ENCODE measurements at places on chromosomes 3 and 15.
A peak's percentile ranks its signal among the peaks of the same experiment; 100 is the strongest.

- DNase-seq: no peak
These were observed 84.1 kb downstream of the AGBL1 start for GRCh38 chr15:86163816-86164215.

DNA sequence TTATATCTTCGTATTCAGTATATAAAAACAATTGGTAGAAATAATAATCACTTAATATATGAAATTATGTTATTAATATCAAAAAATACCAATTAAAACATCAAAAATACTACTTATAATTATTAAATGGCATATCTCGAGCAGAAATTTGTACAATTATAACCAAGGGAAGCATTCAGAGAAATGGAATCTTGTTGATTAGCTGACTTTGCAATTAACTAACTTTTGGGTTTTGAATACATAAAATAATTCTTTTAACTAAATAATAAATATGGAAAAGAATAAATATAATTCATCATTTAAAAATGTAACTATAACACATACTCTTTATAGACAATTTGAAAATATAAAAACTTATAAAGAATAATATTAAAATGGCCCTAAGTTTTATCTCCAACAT lies 160.2 kb upstream of the LRRN1 start:
- DNase-seq: no peak

- no peak for DNase-seq
These were observed 41.4 kb upstream of the INSYN1 start for GRCh38 chr15:73794443-73795133.

- no peak for DNase-seq
These were observed 8.7 kb upstream of the CPA3 start for GRCh38 chr3:148856384-148856783.

DNA sequence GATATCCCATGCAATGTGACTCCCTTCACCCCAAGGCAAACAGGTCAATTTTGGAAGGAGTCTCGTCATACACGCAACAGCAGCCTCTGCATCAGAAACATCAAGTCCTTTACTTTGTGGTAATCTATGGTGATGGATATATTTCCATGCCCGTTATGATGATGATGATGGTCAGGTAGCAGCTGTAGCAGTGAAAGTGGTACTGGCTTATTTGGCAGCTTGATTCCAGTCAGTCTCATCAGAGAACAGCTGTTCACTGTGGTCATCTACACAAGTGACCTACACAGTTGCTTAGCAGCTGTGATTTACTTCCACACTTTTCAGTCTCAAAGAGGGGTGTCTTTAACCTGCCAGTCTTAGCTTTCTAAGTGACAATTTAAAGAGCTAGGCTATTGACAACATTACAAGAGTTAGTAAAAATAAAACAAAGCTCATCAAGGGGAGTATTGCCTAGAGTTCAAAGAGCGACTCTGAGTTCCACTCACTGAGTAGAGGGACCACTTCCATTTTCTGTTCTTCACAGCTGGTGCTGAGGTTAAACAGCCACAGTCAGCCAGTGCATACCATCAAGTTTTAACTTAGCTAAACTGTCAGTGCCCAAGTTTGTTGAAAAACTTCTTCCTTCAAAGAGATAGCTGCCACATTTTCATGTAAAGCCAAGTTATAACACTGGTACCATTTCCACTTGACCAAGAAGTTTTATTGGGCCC lies 587.4 kb upstream of the KCNMB2 start:
- no peak for DNase-seq

DNA sequence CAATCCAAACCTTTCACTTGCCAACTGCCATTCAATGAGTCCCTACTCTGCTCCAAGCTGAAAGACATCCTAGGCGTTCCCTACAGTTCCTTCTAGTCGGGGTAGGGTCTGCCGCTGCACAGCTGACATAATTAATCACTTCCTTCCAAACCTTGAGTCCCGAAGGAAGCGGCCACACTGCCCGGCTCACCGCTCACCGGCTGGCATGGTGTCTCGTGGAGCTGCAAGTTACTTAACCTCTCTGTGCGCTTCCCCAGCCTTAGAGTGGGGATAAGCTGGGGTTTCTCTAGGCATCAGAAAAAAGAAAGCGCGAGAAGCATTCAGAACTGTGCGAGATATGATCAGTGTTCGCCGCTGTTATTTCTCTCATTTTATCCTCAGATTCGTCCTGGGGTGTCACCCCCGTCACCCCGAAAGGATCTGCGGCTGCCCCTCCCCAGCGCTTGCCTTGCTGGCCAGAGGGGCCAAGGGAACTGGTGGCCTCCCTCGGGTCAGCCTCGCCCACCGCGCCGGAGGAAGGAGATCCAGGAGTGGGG lies 748 bp downstream of the MRPS25 start:
- peak; percentile 49 for DNase-seq

DNA sequence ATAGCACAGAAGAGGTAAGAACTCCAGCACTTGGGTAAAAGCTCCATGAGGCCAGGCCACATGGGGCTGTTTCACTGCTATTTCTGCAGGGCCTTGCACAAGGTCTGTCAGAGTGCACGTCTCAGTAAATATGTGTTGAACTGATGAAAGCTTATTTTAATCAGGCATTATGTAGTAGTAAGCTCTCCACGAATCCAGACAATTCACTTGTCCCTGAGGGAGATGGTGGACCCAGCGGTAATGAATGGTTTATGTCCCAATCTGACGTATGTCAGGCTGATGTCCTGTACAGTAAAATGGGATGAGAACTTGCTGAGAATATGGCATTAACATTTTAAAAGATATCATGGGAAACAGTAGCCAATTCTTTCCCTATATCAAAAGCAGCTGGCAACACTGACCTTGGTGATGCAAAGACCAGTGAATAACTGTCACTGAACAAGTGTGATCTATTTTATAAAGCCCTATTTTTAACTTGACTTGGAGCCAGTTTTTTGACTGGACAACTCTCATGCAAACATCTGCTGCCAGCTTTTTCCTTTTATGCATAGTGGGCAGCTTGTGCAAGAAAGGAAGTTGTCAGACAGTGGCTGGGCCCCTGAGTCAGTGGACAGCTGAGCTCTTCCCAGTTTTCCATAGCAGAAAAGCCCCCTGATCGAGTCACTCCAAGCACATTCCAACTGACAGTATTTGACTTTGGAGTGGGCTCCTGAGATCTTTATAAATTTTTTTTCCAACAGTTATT lies 519.8 kb upstream of the MDFIC2 start:
- DNase-seq: no peak

DNA sequence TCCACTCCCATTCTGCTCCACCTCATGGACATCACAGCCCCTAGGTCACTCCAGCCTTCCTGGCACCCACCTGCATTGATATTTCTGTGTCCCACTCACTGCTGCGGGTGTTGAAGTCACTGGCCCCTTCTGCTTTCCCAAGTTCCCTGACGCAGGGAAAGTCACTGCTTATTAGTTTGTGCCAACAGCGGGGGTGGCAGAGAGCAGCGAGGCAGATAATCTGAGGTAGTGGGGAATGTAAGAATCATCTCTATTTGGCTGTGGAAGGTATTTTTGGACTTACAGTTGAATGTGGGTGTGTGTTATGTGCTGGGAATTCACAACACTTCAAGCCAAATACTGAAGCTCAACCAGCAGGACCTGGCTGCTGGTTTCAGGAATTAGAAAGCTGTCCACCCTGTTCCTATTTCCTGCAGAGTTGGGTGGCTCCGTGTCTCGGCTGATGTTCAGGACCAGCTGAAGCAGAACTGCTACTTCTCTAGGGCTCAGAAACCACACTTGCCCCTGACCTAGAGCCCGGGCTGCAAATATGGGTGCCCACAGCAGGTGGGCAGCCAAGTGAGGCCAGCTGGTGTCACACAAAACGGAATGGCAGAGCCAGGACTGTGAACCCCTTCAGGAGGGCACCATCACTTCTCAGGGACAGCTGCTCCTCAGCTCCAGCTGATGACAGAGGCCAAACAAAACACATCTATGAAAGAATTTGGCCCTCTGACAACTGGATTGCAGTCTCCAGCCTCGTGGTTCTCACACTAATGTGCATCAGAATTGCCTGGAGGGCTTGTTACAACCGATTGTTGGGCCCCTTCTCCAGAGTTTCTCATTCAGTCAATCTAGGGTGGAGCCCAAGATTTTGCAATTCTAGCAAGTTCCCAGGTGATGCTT lies 57.7 kb downstream of the SEMA5B start:
- DNase-seq: no peak

GRCh38 chr15:63640146-63640545 lies 43.0 kb downstream of the FBXL22 start:
- no peak for DNase-seq

- no peak for DNase-seq
These were observed 48.5 kb downstream of the GRIP2 start for GRCh38 chr3:14491396-14492190.

DNA sequence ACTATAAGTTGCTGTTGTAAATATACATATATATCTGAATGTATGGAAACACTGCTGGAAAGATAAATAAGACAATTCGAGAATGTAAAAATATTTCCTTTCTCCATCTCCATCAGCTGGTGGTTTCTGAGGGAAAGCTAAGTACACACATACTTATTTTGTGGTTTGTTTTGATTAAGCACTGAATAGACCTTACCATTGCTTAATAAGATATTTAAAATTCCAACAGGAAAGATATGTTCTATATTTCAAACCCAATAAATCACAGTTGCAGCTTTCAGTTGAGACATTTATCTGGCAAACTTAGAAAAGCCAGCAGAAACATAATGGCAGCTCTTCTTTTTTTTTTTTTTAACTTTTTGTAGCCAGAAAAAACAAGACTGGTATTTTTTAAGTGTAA lies 160.4 kb downstream of the VGLL3 start:
- DNase-seq: no peak

DNA sequence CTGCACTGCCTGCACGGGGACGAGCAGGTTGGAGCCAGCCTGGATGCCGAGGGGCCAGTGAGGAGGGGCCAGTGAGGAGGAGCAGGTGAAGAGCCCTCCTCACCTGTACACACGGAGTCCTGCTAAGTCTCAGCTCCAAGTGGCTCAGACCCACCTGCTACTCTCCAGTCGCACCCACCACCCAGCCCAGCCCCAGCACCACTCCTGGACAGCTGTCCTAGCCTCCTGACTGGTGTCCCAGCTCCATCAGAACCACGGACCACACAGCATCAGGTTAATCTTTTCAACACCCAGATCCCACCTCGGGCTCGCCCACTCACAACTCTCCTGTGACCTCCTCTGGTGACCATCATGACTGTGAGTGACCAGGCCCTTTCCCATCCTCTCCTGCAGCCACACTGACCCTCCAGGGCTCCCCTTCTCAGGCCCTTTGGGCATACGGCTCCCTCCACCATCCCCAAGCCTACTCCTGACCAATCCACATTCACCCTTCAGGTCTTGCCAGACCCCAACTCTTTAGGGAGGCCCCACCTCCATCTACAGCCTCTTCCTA lies 13.8 kb downstream of the EFCC1 start:
- no peak for DNase-seq

GRCh38 chr15:67680641-67681040 lies 138.1 kb downstream of the MAP2K5 start:
- DNase-seq: no peak

DNA sequence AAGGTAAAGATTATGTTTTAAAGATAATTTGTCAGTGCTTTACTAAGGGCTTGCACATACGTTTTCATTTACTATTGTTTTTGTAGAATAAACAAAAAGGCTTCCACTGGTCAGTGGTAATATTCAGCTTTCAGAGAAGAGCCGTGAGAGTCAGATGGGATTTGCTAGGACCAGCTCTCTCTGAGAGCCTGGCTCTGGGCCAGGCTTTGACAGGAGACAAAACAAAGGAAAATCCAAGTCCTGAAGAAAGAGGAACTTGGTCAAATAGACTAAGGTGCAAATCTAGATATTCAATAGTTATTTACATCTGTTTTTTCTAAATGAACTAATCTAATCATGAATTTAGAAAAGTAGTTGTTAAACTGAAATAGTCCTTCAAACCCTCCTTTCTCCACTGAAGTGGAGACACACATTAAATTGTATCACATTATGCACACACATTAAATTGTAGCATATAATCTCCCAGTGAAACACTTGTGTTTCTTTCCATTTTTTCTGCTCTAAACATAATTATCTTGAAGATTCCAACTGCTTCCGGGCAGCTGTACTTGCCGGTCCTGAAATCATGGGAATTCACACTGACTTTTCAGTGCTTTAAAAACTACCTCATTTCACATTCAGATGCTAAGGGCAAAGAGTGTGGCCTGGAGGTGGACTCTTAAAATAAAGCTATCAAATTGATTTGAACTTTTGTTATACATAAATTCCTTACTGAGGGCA lies 55.1 kb upstream of the FILIP1L start:
- no peak for DNase-seq

GRCh38 chr3:68984011-68984530 lies 29.4 kb downstream of the EOGT start:
- no peak for DNase-seq

DNA sequence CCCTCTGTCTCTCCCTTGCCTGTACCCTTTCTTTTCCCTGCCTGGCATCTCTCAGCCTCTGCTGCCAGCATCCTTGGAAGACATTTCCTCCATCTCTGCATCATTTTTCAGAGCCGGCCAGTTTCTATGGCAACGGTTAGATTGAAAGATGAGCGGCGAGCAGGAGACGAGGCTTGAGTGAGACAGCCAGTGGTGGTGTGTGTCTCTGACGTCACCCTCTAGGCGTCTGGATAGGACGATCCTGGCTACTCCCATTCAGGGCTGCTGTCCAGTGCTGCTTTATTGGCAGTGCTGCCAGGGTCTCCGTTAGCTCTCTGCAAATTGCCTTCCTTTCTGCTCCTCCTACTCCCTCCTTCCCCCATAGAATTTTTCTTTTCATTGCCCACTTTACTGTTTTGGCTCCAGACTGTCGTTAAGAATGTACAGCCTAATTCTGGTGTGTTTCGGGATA lies 57.9 kb downstream of the TRAK1 start:
- no peak for DNase-seq

DNA sequence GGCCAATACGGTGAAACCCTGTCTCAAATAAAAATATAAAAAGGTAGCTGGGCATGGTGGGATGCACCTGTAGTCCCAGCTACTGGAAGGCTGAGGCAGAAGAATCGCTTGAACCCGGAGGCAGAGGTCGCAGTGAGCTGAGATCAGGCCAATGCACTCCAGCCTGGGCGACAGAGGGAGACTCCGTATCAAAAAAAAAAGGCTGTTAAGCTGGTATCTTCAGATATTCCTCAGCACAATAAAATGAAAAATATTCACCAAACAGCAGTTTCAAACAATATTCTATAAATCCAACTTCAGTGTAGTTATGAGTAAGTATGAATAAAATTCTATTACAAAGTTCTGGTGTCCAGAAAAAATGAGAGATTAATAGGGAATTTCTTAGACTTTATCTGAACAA lies 14.2 kb downstream of the DENND4A start:
- no peak for DNase-seq

GRCh38 chr15:35750051-35750450 lies 204.1 kb upstream of the DPH6 start:
- DNase-seq: no peak

DNA sequence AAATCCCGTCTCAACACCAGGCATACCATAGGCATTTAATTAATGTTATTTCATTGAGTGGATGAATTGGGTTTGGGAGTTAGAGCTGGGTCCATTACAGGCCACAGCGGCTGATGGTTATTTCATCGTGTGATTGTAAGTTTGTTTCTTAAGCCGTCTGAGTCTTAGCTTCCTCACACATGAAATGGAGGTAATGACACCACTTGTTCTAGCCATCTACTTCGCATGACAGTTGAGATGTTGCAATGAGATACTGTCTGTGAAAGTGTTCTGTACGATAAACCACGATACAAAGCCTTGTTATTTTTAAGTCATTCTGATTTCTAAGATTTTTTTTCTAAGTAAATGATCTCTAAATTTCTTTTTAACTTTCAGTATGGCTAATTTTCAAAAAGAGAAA lies 8.6 kb upstream of the TP63 start:
- DNase-seq: no peak

Measured in GM20000 (cell line).